Stimulated activated CD8-positive, alpha-beta memory T cell treated with anti-CD3 and anti-CD28 coated beads, Interleukin-4, amount 100 ng/mL, for 1 hour (primary cell): ENCODE measurements at places on chromosomes 4 and X.

GRCh38 chr4:7516096-7516772, 81.5 kb upstream of the PSAPL1 start:
- DNase-seq, result no peak

GRCh38 chrX:48531358-48531959, 8.1 kb upstream of the TBC1D25 start:
- DNase-seq, result no peak

DNA sequence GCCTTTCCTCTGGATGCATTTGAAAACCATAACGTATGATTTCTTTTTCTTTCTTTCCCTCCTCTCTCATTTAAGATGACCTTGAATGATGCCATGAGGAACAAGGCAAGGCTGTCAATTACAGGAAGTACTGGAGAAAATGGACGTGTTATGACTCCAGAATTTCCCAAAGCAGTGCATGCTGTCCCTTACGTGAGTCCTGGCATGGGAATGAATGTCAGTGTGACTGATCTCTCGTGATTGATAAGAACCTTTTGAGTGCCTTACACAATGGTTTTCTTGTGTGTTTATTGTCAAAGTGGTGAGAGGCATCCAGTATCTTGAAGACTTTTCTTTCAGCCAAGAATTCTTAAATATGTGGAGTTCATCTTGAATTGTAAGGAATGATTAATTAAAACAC, 142.8 kb downstream of the GRIA2 start:
- no peak for DNase-seq

- no peak for DNase-seq
These were observed 75.6 kb downstream of the AFAP1 start for GRCh38 chr4:7863911-7864681.

- DNase-seq, result no peak
These were observed 1317.6 kb downstream of the ADGRL3 start for GRCh38 chr4:62517716-62518115.

GRCh38 chrX:129522184-129523078, 859 bp downstream of the SMARCA1 start:
- no peak for DNase-seq

GRCh38 chrX:12657881-12658280, 133.3 kb upstream of the PRPS2 start:
- no peak for DNase-seq

DNA sequence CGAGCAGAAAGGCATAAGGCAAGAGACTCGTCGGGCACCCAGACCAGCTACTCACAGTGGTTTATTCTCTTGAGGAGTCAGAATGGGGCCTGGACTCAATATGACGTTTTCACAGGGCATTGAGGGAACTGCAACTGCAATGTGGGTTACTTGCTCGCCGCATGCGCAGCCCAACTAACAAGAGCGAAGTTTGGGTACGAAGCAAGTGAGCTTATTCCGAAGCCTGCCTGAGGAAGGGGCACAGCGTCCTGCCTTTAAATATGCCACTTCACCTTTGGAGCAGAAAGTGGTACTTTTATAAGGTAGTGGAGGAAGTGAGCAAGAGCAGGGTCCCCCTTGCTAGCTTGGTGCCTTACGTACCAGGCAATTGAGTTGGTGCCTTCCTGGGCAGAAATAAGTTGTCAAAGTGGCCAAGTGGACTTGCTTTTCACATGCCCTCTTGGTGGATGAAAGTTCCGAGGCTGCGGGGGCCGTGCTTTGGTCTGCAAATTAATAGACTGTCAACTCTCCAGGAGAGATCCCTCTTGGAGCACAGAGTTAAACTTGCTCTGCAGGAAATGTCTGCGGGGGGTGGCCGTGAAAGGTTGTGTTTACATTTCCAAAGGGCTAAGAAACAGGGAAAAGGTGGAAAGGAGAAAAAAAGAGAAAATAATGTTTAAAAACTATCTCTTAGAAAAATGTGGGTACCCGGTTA, 480.4 kb downstream of the TRIML1 start:
- no peak for DNase-seq

DNA sequence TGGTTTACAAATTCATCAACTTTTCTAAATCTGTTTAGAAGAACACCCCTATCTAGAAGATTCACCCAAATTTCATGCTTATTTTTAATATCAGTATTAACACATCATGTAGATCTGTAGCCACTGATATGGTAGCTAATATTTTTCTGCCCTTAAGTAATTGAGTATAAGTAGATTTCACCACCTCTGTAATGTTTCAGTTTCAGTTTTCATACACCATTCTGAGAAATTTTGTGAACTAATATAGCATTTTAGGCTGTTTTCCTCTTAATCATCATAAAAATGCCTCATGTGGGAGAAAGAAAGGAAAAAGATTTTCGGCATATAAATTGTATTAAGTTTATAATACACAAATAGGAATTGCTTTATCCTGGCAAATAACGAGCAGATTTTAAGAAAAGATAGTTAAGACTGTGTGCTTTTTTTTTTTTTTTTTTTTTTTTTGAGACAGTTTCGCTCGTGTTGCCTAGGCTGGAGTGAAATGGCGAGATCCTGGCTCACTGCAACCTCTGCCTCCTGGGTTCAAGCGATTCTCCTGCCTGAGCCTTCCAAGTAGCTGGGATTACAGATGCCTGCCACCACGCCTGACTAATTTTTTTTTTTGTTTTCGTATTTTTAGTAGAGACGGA, 21.4 kb upstream of the RBPJ start:
- no peak for DNase-seq

DNA sequence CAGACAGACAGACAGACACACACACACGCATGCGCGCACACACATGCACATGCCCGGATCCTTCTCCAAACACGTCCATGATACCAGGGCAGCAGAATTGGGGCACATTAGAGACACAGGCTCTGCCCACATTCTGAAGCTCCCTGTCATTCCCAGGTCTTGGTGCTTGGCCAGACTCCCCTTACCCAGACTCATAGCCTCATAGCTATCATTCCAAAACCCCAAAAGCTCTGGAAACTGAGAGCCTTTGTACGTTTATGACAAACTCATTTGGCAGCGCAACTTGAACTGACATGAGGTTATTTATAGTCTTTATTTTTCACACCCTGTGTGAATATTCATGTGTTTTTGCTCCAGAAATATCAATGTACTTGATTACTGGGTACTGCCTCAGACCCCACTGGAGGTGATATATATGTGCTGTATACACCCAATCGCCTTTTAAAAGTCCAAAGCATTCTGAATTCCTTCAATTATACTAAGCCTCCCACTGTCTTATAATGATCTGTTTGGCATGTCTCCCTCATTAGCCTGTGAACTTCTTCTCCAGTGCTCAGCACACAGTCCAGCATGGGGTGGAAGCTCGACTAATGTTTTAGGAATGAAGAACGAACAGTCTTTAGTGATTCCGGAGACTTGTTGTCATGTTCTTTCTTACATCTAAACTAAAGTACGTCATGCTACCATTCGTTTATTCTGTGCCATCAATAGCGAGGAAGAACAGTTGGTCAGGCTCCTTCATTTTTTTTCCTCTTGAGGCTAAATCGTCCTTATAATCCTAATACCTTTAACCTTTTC, 45.0 kb downstream of the RTL9 start:
- no peak for DNase-seq

GRCh38 chr4:64417974-64418373, 8.7 kb upstream of the TECRL start:
- DNase-seq, result no peak

- DNase-seq, result no peak
These were observed 77.6 kb downstream of the COX18 start for GRCh38 chr4:72991873-72992272.

DNA sequence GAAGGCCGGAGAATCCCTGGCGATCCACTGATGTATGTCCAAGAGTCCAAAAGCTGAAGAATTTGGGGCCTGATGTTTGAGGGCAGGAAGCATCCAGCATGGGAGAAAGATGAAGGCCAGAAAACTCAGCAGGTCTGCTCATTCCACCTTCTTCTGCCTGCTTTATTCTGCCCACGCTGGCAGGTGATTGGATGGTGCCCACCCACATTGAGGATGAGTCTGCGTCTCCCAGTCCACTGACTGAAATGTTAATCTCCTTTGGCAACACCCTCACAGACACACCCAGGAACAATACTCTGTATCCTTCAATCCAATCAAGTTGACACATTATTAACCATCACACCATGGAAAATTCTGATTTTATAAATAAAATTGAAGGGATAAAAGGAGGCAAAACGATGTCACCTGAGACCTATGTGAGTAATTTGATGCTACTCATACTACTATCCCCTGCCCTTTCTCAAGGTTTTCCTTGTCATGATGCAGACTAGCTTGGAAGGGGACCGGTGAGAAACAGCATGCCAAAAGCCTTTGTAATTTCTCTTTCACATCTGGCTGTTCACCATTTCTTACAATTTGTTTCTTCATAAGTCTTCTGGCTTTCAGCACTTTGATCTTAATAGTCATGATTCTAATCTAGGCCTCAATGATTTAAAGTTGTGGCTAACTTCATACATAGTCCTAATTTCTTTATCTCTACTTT, 9.7 kb upstream of the PYURF start:
- DNase-seq, result no peak

GRCh38 chr4:48756689-48757220, 23.3 kb downstream of the FRYL start:
- no peak for DNase-seq
